ENCODE measurements at places on chromosomes 13 and 19.

GRCh38 chr13:109593230-109593629 lies 193.2 kb downstream of the IRS2 start:
- DNase-seq = no peak

- DNase-seq = no peak
Measured at GRCh38 chr13:26042785-26043184, 9.0 kb downstream of the SHISA2 start.

DNA sequence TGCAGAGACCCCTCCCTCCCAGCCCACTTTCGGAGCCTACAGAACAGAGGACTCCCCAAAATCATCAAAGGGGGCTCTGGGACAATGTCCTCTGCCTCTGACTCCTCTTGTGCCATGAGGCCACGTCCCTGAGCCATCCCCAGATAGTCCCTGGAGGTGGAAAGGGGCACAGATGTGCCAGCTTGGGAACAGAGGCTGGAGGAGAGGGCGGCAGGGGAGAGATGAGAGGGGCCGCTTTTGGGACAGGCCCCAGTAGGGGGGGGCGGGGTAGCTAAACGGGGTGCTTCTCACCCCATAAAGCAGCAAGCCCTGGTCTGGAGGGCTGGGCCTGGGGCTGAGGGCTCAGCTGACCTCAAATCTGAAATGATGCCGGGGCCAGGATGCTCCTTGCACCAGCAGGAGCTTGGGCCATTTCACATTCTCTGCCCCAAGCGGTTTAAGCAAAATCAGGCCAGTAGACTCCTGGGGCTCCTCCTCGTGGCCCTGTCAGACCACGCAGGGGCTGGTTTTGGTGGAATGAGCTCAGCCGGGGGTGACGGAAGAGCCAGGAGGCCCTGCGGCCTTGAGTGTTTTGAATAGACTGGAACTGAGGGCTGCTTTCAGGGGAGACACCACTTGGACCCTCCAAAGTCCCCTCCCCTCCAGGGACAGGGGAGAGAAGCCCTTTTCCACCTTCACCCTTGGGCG lies 27.1 kb downstream of the ONECUT3 start:
- no peak for DNase-seq

GRCh38 chr19:47435196-47435595 lies 15.9 kb upstream of the MEIS3 start:
- DNase-seq = no peak

DNA sequence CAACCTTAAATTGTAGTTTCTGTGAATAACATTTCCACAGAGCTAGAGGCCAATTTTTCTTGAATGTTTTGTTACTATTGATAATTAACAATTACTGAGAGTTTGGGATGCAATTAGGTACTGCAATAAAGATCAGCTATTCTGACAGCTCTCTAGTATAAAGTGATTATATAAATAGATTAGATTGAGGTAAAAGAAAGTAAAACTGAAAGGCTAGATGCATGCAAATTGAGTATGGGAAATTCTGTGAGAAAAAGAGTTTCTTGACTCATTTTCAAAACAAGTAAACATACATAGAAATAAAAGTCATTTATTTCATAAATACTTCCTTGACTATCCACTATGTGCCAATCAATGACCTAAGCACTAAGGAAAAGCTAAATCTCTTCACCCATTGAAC lies 1087.5 kb upstream of the ATXN8OS start:
- DNase-seq = no peak

DNA sequence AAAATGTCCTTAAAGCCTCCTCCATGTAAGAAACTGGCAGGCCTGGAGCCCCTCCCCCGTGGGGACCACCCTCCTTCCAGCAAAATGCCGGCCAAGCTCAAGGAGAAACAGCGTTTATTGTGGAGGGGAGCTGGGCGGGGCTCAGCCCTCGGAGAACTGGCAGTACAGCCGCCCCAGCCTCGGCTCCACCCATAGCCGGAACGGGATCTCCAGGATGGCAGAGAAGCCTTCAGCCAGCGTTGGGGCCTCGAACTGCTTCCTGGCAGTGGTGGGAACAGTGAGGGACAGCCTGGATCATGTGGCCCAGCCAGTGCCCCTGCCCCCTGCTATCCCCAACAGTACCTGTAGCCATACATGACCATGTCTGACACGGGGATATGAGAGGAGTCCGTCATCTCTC lies 6.3 kb downstream of the PNKP start:
- DNase-seq = peak; percentile 77

DNA sequence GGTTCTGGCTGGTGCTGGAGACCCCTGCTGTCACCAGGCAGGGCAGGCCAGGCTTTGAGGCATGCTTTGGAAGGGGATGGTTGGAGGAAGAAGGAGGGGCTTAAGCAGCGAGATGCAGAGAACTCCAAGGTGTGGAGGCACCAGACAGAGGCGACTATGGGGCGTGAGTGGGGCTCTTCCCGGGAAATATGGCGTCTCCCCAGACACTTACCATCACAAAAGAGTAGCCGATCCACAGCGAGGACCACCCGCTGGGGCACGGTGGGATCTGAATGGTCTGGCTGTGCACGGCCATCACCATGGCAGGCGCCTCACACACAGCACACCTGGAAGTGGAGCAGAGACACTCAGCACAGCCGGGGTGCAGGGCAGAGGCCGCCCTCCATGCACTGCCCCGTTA lies 151.9 kb downstream of the COL4A1 start:
- peak; percentile 95 for DNase-seq

DNA sequence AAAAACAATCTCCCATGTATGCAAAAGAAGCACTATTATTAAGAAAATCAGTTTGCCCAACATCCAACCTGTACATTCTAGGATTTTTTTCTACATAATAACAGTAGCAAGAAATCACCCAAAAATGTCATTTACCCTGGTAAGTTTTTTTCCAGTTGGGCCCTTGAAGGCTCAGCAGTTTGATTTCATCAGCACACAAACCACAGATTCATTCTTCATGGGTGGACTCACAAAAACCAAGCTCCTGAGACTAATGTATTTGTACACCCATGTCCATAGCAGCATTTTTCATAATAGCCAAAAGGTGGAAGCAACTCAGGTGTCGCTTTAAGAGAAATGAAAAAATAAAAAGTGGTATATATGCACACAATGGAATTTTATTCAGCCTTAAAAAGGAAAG lies 210.1 kb downstream of the TBC1D4 start:
- no peak for DNase-seq

DNA sequence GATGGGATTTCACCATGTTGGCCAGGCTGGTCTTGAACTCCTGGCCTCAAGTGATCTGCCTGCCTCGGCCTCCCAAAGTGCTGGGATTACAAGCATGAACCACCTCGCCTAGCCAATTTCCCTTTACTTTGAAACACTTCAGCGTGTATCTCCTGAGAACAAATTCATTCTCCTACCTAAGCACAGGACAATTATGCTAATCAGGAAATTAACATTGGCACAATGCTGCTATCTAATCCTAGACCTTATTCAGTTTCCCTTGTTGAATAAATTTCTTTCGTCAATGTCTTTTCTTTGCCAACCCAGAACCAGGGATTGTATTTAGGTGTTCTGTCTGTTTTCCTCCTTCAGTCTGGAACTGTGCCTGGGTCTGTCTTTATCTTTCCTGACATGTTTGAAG lies 67.8 kb downstream of the MAP4K1 start:
- DNase-seq = no peak

- no peak for DNase-seq
Measured at GRCh38 chr13:60620611-60621395, 223.8 kb downstream of the TDRD3 start.

DNA sequence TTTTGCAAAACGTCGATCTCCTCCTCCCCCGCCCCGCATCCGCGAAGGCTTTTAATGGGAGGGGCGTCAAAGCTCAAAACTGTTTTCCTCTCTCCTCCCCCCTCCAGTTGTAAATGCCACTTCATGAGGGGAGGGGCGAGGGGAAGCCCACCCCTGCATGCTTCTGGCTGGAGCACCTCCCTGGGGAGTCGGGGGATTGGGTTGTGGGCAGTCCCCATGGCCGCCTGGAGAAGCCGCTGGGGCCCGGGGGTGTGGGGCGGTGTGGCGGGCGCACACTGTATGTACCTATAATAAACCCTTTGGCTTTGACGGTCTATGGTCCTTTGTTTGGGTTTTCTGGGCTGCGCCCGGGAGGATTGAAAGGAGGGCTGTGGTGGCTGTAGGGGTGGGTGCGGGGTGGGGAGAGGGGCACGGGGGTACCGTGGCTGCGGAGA lies 505 bp upstream of the SHKBP1 start:
- DNase-seq = peak; percentile 76

DNA sequence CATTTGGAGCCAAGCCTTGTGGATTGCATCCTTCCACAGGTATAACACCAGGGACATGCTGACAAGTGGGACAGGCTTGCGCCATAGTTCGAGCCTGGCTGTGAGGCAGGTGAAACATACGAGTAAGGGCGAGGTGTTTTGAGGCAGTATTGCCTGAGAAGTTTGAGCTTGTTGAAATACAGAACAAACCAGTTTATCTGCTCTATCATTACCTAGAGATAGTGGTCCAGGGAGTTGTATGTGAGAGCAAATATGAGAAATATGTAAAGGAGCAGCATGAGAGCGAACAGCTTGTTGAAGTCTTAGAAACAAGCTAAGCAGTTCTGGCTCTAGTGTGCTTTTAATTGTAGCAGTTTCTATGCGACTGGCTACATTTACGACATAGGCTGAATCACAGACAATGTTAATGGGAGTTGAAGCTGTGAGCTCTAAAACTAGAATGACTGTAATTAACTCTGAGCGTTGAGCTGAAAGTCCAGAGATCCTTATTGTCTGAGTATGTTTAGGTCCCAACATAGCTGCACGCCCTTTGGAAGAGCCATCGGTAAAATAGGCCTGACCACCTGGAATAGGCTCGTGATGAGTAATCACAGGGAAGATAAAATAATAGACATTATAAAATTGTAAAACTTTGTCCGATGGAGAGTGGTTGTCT lies 8.2 kb downstream of the ZNF439 start:
- no peak for DNase-seq

DNA sequence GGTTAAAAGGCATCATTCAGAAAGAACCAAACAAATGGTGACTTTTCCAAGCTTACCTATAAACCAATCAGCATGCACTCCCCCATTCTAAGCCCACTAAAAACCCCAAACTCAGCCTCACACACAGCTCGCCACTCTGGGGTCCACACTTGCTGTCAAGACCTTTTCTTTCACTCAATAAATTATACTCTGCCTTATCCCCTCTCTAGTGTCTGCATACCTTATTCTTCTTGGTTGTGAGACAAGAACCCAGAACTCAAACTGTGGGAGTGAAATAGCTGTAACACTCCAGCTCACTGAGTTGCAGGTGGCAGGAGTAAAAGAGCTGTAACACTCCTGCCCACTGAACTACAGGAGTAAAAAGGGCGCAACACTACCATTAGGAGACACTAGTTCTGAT lies 559.0 kb downstream of the TBC1D4 start:
- DNase-seq = no peak

DNA sequence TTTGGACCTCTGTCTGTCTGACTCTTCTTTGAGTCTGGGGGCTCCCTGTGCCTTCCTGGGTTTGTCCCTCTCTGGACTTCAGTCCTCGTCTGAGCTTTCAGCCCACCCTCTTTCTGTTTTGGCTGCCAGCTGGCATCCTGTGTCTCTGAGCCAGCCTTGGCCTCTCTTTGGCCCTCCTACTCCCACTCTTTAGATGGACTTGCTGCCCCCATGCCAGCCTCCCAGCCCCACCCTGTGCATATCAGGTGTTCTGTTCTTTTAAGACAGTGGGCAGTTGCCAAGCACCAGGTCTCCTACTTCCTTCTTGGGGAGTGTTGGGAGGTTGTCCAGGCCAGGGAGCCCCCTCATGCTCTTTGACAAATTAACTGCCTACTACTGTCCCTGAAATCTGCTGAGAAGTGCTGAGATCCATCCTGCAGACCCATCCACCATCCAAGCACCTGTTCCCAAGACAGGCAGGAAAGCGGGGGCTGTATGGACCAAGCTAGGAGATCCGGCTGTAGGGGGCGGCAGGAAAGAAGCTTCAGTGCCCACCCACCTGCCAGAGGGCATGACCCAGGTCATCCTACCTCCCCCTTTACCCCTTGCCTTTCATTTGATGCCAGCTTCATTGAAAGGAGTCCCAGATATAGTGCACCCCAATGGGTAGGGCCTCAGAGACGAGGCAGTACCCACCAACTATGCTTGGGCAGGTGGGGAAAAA lies 9.6 kb downstream of the CIC start:
- no peak for DNase-seq

DNA sequence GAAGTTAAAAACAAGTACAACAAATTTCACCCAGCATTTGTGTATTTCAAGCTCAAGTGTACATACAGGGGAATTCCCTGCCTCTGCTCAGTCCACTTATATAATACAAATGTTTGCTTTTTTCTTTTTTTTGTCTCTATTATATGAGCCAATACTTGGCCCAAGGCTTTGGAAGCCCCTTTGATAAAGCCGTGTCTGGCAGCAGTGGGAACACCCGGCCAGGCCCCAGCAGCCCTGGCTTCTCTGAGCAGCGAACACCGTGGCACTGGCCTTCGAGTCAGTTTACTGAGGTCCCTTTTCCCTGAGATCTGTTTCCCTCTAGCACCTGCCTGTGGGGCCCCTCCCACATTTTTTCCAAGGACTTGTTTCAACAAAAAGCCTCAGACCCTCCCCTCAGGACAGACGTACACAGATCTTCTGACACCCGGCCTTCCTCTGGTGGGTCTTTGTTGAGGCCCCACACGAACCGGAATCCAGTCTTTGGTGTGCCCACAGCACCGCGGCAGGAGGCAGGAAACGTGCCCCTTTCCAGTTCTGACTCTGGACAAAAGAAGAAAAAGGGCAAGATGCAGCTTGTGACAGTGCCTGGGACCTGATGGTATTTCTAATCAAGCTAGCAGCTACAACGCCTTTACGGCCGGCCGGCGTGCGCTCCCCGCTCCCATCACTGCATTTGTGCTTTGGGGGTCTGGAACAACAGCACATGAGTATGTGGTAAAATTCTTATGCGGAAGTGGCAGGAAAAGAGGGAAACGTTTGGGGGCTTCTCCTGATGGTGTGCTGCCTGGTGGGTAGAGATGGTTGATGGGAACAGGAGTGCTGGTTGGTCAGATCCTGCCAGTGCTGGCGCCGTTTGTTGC lies 13.8 kb downstream of the SIPA1L3 start:
- no peak for DNase-seq

DNA sequence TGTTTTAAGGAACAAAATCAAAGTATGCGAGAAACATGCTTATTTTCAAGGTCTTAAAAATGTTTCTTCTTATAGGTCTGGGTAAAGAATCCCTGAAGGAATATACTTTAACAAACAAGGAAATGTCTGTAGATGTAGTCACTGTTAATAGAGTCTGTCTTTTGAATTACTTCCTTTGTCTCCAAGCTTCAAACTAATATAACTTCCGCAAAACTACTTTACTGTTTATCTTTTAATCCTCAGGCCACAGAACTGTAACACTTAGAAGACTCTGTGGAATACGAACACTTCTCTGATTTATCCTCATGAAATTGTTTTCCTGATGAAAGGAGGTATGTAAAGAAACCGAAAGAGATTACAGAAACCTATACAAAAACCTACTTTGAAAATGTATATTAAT lies 316.0 kb downstream of the PCDH9 start:
- no peak for DNase-seq

- DNase-seq = no peak
Measured at GRCh38 chr13:52600666-52601065, 41.6 kb upstream of the HNRNPA1L2 start.

DNA sequence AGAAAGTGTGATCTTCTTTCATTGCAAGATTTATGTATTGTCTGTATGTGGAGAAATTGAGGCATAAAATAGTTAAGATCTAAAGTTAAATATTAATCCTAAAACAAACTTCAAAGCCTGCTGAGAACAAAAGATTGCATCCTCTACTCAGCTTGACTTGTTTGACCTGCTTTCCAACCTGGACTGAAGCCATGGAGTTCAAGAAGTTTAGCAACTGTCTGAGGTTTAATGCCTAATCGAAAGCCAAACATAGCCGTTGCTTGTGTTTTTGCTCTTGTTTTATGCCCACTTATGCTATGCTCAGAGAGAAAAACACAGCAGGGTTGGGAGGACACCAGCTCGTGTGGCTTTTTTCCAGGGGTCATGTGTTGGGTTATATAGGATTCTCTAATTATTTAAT lies 135.6 kb downstream of the NUFIP1 start:
- DNase-seq = no peak

Data from endodermal cell (in vitro differentiated cells).